Suppressor macrophage (primary cell): ENCODE measurements at places on chromosomes 3 and 15.

- no peak for DNase-seq
Measured at GRCh38 chr15:41341519-41341918, 8.8 kb downstream of the NUSAP1 start.

- DNase-seq = no peak
Measured at GRCh38 chr15:94563456-94563855, 332.1 kb downstream of the MCTP2 start.

- DNase-seq = no peak
Measured at GRCh38 chr3:65967451-65967850, 71.3 kb downstream of the MAGI1 start.

- DNase-seq = peak; percentile 85
Measured at GRCh38 chr3:12948891-12949711, 107.7 kb upstream of the RPL32 start.
